Thoracic aorta (tissue), 2 donors: ENCODE measurements at places on chromosomes 13 and 19.

GRCh38 chr19:28881616-28882015 lies 331.3 kb downstream of the UQCRFS1 start:
- DNase-seq: no peak

GRCh38 chr19:2542341-2543069 lies 66.6 kb downstream of the GADD45B start:
- DNase-seq: no peak

DNA sequence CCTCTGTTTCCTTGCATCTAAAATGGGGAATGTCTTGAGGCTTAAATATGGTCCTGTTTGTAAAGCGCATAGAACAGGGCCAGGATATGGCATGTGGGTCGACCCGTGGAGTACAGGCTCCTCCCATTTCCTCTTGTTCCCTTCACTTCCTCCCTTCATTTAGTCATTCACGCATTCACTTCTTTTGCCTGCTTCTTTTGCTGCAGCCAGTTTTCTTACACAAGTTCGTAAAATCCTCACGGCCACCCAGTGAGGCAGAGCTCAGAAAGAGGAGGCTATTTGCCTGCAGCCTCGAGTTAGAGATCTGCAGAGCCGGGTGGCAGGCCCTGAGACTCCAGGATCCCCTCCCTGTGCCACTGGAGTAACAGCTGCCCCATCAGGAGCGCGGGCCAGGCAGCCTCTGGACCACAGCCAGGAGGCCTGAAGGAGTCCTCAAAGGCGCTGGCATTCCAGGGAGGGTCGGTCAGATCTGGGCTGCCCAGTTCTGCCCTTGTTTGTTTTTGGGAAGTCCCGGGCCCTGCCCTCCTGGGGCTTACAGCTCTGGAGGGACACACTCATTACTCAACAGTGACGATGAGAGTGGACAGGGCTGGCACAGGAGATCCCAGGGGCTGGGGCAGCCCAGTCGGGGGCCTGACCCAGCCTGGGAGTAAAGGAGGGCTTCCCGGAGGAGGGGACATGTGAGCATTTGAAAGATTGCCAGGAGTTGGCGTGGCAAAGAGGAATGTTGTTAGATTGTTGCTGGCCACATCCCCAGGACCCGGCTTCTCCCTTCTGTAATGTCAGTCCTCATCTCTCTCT lies 4.6 kb downstream of the PPP5C start:
- peak; percentile 47 for DNase-seq

GRCh38 chr13:78030341-78030896 lies 111.8 kb upstream of the EDNRB start:
- DNase-seq: no peak

- DNase-seq: no peak
Measured at GRCh38 chr13:37139356-37139755, 33.9 kb upstream of the CSNK1A1L start.

DNA sequence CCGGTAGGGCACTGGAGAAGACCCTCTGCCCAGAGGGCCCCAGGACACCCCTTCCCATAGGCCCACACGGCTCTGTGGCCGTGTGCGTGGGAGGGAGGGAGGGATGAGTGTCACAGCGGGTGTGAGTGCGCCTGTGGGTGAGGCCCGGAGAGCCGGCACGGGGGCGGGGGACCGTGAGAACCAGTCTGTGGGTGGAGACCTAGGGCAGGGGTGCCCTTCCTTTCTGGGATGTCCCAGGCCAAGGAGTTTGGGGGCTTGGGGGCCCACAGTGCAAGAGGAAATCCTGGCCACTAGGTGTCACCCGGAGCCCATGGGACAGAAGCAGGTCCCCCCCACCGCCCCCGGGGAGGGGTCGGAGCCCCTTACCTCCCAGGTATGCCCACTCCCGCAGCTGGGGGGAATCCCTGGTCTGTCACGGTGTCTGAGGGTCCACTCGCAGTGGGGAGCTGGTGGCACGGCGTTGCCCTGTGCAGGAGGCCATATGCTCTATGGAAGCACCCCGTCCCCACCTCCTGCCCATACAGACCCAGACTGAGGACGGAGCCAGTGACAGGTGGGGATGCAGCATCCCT lies 16.0 kb upstream of the SLC7A10 start:
- DNase-seq: no peak

- DNase-seq: no peak
Measured at GRCh38 chr13:72823081-72823480, 41.1 kb downstream of the PIBF1 start.

GRCh38 chr19:4014541-4015491 lies 7.3 kb downstream of the PIAS4 start:
- DNase-seq: no peak

DNA sequence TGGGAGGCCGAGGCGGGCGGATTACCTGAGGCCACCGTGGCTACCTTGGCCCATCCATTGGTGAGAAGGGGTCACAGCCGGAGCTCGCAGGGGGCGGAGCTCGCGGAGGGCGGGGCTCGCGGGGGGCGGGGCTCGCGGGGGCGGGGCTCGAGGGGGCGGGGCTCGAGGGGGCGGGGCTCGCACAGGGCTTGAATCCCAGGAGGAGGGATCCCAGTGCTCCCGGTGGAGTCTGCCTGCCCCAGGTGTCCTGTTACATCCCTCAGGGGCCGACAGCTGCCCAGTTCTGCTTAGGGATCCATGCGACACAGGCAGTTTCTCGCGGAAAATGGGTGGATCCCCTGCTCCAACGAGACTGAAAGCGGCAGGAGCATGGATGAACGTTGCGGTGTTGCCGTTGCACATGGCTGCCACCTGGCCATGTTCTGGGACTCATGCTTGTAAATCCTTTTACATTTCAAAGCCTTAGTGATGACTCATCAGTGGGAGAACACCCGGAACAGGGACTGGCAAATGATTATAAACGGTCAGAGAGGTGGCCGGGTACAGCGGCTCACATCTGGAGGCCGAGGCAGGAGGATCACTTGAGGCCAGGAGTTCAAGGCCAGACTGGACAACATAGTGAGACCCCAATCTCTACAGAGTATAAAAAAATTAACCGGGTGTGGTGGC lies 25.1 kb downstream of the TMPRSS9 start:
- no peak for DNase-seq

DNA sequence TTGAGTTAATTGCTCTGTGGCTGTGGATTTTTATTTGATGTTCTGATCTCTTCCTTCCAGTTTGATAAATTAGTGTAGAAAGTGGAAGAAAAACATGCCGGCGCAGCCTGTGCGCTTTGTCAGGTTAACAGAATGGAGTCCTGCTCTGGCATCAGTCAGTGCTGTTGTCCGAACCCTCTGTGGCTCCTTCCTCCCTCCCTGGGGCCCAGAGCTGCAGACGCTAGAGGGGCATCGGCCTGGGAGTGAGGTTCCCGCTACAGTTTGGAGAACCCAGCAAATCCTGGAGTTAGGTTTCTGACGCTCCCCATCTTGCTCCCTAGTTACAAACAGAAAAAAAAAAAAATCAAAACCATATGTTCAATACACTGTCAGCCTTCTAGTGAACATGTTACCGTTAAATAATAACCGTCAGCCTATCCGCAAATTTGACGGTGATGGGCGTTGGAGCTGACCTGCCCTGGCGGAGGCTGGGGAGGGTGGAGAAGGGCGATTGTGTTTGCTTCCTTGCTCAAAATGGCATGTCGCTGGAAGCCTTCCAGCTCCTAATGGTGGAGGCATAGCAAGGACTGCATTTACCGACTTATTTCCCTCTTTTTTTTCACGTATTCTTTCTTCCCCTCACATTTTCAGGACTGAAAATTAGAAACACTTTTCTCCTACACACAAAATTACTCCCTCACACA lies 13.6 kb downstream of the MBNL2 start:
- DNase-seq: no peak

DNA sequence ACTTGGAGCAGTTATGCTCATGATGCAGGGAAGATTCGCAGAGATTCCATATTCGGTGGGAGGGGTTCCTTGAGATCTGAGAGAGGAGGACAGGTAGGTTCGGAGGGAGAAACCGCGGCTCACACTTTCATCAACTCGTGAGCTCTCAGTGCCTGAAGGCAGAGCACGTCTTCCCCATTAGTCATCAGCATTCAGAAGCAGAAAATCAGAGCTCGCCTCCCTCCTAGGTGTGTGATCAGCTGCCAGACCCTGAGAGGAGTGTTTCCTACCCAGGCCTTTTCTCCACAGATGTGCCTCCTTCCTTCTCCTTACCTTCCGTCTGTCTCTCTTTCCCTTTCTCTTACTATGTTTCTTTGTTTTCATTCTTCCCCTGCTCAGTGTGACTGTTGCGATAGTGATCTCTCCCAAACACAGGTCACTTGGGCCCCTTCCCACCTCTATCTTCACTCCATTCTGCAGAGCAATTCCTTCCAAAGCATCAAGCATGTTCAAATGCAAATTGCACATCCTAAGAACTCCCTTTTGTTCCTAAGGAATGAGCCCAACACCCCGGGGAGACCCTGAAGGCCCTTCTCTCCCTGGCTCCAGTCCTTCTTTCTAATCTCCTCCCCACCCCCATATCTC lies 389.5 kb downstream of the UQCRFS1 start:
- DNase-seq: no peak

DNA sequence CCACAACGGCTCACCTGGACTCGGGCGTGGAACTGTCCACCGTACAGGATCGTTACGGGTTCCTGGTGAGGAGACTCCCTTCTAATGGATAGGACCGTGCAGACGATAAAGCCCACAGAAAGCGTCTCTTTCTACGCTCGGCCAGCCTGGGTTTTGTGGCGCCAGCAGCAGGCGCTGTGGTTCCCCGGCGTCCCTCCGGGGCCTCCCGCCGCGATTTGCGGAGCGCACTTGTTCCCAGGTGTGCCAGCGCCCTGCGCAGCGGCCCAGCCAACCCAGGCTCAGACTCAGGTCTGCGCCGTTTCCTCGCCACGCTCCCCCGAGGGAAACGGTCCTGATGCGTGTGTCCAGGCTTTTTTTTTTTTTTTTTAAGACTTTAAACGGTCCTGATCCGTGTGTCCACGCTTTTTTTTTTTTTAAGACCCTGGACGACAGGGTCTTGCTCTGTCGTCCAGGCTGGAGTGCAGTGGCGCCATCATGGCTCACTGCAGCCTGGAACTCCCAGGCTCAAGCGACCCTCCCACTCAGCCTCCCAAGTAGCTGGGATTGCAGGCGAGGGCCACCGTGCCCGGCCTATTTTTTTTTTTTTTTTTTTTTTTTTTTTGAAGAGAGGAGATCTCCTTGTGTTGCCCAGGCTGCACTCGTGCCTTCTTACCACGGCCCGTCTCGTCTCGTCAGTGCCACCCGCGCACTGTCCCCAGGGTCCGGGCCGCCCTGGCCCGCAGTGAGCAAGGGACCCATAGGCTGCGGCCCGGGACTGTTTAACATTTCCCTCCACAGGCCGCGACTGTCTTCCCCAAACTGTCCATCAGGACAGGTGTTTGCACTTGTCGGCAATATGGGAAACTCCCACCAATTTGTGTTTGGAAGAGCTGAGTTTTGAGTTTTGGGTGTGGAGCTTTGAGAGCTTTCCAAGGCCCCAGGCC lies 23.8 kb downstream of the GJA3 start:
- DNase-seq: no peak

- DNase-seq: peak; percentile 35
Measured at GRCh38 chr13:110361365-110361911, 54.4 kb downstream of the COL4A2 start.

GRCh38 chr13:99895444-99896368 lies 75.9 kb downstream of the ZIC5 start:
- no peak for DNase-seq

DNA sequence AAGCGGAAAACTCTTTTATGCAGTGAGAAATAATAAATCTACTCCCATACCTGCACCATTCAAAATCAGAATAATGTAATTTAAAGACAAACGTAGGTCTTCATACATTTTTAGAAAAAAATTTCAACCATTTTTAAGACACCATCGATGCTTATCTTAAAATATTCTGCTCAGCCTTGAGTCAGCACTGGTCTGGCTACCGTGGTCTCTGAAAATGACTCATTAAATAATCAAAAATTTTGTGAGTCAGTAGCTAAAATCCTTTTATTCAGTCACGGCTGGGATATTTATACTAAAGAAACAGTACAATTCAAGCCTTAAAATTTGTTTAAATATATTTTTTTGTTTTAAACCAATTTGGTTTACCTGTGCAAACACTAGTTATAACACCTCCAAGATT lies 2862.8 kb upstream of the PCDH20 start:
- no peak for DNase-seq

GRCh38 chr13:50389726-50390125 lies 374.5 kb downstream of the KCNRG start:
- no peak for DNase-seq

DNA sequence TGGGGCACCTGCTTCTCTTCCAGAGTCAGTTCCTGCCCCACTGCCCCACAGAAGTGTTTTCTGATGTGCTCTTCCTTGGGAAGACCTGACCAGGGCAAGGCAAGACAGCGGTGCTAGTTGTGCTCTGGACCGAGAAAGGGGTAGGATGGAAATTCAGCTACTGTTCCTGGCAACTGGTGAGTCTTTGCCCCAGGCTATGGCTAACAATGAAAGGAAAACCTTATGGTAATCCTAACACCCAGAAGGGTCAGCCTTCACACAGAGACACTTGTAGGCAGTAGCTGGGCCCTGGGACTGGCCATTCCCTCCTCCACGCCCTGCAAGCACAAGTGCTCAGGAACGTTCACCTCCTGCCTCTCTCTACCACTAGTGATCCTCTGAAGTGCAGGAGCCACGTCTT lies 9.6 kb upstream of the CYSLTR2 start:
- no peak for DNase-seq

DNA sequence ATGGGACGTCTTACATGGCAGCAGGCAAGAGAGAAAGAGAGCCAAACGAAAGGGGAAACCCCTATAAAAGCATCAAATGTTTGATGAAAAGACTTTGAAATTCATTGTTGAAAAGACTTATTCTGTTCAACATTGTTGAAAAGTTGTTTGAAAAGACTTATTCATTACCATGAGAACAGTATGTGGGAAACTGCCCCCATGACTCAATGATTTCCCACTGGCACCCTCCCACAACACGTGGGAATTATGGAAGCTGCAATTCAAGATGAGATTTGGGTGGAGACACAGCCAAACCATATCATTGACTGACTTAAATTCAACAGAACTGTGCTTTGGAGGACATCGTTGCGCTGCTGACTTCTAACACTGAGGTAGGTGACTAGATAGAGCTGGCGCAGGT lies 48.0 kb upstream of the RCBTB2 start:
- DNase-seq: no peak

DNA sequence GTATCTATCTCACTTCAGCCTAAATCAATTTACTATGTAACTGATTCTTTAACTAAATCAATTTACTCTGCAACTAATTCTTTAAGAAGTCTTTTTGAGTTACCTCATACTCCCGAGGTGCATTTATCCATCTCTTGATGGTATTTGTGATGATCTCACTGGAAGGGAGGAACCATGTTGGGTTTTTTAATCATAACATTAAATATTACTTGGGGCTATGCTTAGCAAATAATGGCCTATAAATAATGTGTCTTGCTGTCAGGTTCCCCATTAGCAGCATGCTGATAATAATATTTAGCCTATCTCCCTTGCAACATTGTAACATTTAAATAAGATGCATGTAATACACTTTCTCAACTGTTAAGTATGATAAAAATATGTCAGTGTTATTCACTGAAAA lies 411.3 kb downstream of the SLITRK1 start:
- DNase-seq: no peak

GRCh38 chr13:99227331-99227900 lies 26.8 kb downstream of the UBAC2 start:
- no peak for DNase-seq
